ENCODE measurements at places on chromosomes 5 and 9. TPM values are rescaled to one million over a fixed set of nuclear protein-coding genes. Genes with fewer than 3 reads are reported as not detected.
A peak's percentile ranks its signal among the peaks of the same experiment; 100 is the strongest.

GRCh38 chr9:125911861-125912644 lies 164.9 kb downstream of the PBX3 start:
- DNase-seq = no peak

- DNase-seq = no peak
Observed at GRCh38 chr9:74309654-74310053, 187.5 kb upstream of the RORB start.

DNA sequence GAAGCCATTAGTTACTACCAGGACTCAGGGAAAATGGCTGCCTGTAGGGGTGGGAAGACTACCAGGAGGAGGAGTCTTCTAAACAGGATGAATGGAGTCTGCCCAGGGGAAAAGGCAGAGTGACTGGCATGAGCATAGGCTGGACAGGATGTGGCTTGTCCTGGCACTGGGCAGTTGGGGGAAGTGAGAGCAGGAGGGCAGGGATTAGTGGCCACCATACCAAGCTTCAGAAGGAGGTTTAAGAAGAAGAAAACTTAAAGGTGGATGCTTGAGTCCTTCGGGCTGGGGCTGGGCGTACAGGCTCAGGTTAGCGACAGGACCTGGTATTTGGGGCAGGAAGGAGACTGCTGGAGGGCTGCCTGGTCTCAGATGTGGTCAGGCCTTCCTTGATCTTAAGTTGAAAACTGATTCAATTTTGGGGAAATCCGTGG lies 5.0 kb upstream of the NSD1 start:
- no peak for DNase-seq

GRCh38 chr5:123868267-123868666 lies 356.3 kb downstream of the CSNK1G3 start:
- DNase-seq = peak; percentile 21

DNA sequence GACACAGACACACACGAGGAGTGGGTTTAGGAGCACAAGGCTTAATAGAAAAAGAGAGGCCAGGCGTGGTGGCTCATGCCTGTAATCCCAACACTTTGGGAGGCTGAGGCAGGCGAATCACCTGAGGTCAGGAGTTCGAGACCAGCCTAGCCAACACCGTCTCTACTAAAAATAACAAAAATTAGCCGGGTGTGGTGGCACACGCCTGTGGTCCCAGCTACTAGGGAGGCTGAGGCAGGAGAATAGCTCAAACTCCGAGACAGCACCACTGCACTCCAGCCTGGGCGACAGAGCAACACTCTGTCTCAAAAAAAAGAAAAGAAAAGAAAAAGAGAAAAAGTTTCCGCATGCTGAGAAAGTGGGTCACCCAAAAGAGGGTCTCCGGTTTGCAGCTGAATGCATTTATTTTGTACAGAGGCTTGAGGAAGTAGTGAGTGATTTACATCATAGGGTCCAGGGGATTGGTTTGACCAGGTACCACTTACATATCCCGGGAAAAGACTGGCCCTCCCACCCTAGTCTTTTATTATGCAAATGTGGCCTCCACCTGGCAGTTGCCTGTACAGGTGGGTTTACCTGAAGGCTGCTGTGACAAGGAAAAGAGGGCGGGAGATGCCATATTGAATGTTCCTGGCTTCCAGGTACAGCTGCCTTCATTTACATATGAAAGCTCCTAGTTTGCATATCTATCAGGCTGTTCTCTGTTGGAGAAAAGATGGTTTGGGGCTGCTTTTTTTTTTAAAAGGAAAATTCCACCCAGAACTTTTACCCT lies 366.2 kb upstream of the GRAMD2B start:
- DNase-seq = no peak

LCN1 gene
- polyA plus RNA-seq = not detected

SURF1 gene
- 34.7 TPM for polyA plus RNA-seq

SLC23A1 gene
- polyA plus RNA-seq = 15.7 TPM

NIPBL gene
- 85.6 TPM for polyA plus RNA-seq

Data from left kidney (tissue), 8 donors.